ENCODE measurements at places on chromosomes 1 and 21. TPM values are rescaled to one million over a fixed set of nuclear protein-coding genes. Genes with fewer than 3 reads are reported as not detected.

DNA sequence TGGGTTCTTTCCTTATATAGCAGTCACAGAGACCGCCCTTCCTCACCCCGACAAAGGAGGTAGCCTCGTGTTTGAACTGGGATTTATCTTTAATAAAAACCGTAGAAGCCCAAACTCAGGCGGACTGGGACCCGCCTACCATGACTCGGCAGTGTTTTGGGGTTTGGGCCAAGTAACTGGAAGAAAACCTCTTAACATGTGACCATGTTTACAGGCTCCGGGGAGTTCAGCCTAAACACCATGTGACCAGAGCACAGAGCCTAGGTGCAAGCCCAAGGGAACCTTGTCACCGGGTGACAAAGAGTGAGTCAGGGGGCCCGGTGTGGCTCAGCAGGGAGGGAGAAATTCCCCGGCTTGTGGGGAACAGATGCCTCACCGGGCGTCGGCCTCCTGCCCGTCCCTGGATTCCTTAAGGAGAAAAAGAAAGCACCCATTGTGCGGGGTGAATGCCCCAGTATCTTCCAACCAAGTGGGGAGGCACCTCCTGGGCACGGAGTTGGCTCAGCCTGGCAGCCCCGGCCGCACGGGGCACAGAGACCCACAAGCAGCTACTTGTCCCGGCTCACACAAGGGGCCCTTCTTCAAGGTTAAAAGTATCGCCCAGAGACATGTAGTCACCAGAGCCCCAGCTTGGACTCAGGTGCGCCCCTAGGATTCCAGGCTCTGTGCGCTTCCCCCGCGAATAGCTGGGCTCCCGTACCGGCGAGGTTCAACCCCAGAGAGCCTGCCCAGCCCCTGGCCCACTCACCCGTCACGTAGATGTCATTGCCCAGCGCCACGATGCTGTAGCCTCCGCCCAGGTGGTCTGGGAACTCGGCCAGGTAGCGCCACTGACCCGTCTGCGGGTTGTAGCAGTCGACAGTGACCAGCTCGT lies 1.4 kb downstream of the KLHL21 start:
- peak; percentile 63 for DNase-seq

GRCh38 chr1:206438554-206438953 lies 31.7 kb upstream of the IKBKE start:
- DNase-seq = no peak

DNA sequence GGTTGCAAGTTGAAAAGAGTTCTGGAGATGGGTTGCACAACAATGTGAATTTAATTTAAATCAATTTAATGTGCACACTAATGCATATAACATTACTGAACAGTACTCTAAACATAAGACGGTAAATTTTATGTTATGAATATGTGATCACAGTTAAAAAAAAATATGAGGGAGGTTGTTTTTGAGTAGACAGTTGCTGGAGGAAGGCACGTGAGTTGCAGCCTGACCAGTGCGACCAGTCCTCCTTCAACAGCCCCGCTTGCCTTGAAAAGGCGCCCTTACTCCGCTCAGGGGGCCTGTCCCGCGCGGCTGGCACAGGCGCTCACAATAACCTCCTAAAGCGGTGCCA lies 322 bp upstream of the OLIG1 start:
- DNase-seq = no peak

GRCh38 chr1:227926216-227926791 lies 21.4 kb downstream of the WNT9A start:
- DNase-seq = no peak

GRCh38 chr1:189673217-189673616 lies 804.4 kb downstream of the BRINP3 start:
- DNase-seq = no peak

The SVBP gene
- 12.1 TPM for total RNA-seq

The KRTAP13-1 gene
- total RNA-seq = not detected

The FAM72D gene
- total RNA-seq = 0.24 TPM

Data from omental fat pad (tissue), 4 donors.